Activated naive CD4-positive, alpha-beta T cell treated with anti-CD3 and anti-CD28 coated beads for 36 hours (primary cell): ENCODE measurements at places on chromosomes 5 and 9.

GRCh38 chr5:16934123-16934522, 2.0 kb downstream of the MYO10 start:
- DNase-seq, result peak; percentile 64

GRCh38 chr5:107430071-107430625, 240.6 kb downstream of the EFNA5 start:
- no peak for DNase-seq

DNA sequence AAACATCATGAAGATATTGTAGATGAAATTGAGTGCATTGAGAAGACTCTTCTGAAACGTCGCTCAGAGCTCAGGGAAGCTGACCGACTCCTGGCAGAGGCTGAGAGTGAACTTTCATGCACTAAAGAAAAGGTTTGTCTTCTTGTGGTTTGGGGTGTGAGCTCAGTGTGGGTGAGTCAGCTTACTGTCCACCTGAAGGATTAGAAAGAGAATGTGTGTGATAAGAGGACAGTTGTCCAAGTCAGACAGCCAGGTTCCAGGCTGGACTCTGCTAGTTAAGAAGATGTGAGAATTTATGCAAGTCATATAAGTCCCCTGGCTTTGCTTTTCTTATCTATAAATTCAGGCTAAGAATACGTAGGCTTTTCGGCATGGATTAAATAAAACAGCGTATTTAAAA, 46.9 kb downstream of the RAB14 start:
- DNase-seq, result no peak

DNA sequence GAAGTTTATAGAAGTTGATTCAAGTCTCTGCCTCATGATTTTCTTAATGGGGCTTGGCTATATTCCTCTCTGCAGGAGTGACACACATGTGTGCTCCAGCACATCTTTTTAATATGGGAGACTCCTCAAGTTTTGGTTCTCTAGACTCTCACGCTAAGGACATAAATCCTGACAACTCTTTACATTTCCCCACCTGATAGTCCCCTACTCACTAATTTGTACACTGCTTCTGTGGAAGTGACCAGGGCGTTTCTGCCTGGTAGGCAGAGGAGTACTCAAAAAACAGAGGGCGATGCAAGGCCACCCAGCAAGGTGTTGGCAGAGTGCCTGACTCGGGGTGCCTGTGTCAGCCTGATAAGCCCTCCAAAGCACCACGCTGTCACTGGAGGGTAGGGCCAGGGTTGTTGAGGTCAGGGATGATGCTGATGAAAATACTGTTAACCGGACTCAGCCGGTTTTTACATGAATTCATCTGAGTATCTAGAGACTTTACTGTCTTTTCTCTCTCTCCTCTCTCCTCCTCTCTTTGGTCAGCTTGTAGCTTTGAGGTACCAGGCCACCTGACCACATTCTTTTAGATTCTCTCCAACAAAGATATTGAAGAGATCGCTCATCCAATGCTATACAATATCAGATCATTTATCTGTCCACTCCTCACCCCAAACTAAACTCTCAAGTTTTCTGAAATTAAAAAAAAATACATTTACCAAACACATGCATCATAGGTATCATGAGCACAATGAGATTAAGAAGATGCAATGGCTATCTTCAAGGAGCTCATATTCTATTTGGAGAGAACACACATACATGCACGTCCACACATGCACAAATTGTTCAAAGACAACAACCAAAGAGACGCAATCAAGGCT, 205.2 kb downstream of the PIK3R1 start:
- no peak for DNase-seq

GRCh38 chr9:21933281-21933680, 60.9 kb downstream of the CDKN2A start:
- DNase-seq, result no peak

DNA sequence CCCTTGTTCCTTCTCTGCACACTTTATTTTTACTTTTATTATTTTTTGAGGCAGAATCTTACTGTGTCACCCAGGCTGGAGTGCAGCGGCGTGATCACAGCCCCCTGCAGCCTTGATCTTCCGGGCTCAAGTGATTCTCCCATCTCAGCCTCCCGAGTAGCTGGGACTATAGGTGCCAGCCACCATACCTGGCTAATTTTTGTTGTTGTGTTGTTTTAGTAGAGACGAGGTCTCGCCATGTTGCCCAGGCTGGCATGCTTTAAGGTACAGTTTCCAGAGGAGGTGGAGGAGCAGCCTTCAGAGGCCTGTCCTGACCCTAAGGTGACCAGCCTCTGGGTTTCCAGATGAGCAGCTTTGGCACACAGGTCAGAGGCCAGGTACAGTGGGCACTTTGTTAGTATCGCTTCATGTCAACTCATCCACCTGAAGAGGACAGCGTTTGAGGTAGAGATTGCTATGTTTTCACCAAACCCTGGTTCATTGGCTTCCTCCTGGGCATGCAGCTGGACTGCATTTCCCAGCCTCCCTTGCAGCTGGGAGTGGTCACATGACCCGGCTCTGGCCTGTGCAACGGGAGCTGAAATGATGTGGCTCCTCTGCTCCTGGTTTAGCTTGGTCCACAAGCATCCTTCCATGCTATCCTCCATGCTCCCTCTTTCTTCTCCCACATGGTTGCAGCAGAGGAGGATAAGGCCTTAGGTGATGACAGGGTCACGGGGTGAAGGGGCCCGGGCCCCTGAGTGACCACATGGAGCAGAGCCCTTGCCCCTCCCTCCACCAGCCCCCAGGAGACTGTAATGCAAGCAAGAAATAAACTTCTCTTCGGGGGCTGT, 139.3 kb upstream of the IER5L start:
- DNase-seq, result no peak

DNA sequence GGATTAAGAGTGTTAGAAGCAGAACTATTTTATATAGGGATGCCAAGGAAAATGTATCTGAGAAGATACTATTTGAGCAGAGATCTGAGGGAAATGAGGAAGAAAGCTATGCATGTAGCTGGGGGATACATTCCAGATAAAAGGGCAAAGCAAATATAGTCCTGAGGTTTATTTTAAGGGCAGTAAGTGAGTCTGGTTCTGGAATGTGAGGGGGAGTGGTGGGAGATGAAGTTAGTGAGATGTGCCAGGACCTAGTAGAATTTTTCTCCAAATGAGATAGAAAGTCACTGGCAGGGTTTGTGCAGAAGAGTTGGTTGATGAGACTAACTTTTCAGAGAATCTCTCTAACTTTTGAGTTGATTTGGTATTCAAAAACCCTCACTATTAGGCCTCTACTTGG, 374.7 kb downstream of the ADGRV1 start:
- DNase-seq, result no peak

DNA sequence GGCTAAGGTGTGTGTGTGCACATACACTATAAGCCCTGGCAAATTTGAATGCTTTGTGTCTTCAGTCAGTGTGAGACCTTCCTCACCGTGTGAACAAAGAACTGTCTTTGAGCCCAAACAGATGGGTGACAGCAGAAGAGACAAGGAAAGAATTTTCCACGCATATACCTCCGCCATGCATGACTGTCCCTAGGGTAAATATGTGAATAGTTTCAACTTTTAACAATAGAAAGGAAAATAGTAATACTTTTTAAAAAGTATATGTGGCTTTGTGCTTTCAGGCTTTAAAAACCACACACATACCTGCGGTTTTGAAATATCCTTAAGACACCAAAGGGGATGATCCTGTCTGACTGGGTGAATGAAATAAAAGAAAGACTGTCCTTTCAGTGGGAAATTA, 438.6 kb upstream of the MPDZ start:
- no peak for DNase-seq

- DNase-seq, result no peak
These were observed 32.4 kb upstream of the NFIB start for GRCh38 chr9:14346231-14346791.

- DNase-seq, result no peak
These were observed 54.8 kb downstream of the IQGAP2 start for GRCh38 chr5:76457674-76458485.

GRCh38 chr9:114910541-114910940, 19.9 kb downstream of the TNFSF8 start:
- no peak for DNase-seq

GRCh38 chr5:169945831-169946261, 34.4 kb downstream of the INSYN2B start:
- no peak for DNase-seq

DNA sequence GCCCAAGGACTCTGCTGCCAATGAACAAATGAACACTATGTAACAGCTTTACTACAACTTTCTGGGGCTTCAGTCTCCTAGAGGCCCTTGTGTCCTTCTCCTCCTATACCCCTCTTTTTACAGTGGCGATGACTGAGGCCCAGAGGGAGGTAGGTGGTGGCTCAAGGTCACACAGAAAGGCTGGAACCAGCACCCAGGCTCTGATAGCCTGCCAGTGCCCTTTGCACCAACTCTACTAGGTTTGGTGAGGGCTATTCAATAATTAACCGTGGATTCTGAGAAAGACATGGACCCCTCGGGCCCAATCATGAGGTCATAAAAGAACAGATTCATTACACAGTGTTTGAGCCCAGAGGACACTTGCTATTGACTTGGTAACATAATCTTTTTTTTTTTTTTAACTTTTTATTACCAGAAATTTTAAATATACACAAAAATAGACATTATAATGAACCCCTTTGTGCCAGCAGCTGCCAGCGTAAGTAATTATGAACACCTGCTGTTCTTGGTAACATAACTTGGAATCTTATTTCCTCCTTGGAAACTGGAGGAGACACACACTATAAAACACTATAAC, 6.1 kb upstream of the ALDH1B1 start:
- DNase-seq, result no peak

GRCh38 chr5:180136630-180137381, 65.2 kb upstream of the RNF130 start:
- no peak for DNase-seq

DNA sequence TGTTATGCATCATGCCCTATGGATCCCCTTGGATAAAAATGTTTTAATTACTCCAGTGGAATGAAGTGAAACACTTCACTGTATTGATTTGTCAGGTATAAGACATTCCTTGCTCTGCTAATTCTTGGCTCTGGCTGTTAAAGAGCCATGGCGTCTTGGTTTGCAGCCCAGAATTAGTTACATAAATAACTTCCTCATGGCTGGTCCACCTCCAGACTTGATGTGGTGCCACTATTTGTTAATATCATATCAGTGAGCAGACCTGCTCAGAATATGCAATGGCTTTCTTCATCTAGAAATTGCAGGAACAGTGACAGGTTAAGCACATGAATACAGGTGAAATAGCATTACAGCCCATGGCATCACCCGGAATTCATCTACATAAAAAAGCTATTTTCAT, 446.9 kb upstream of the GRIN3A start:
- DNase-seq, result no peak

DNA sequence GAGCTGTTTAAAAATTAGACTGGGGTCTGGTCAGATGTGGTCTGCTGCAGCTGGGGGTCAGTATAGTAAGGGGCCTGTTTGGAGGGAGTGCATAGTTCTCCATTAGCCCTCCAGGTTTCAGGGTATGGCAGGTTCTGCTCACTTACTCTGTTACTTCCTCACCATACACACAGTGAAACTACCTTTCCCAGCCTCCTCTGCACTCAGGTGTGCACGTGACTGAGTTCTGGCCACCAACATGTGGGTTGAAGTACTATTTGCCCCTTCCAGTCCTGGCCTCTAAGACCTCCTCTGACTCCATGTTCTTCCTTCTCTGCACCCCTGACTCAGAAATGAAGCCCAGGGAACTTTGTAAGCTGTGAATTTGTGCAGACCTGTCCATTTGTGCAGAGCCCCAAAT, 190.5 kb upstream of the CLINT1 start:
- no peak for DNase-seq

DNA sequence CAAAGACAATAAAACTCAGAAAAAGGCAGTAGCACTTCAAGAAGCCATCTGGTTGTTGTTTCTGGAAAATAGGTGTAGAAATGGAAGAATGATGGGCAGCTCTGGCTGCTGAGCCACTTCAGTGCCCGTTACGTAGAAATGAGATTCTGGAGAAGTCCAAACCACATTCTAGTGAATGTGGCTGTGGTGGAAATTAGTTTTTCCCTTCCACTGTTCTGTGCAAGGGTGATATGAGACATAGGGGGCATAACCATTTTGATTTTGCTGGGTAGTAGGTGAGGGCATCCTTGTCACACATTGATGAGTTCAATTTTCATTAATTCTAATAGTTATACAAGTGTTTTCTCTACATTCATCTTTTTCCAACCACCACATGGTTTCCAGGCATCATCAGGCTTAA, 275.1 kb downstream of the MCTP1 start:
- DNase-seq, result no peak
